ENCODE measurements at places on chromosomes 1 and 21. TPM values are rescaled to one million over a fixed set of nuclear protein-coding genes. Genes with fewer than 3 reads are reported as not detected.

The IL12RB2 gene
- 1.1 TPM for total RNA-seq

The RWDD3 gene
- total RNA-seq, result 26.4 TPM

The NR5A2 gene
- total RNA-seq, result 1.9 TPM

The FMOD gene
- 137 TPM for total RNA-seq

The FAM72A gene
- total RNA-seq, result 3.8 TPM

The ALX3 gene
- 2.5 TPM for total RNA-seq

The RGSL1 gene
- total RNA-seq, result not detected

The SHE gene
- 8.2 TPM for total RNA-seq

The LCE3D gene
- total RNA-seq, result not detected

Measured in camera-type eye (tissue), 1 donor.